Pancreas (tissue), 10 donors: ENCODE measurements at places on chromosomes 4 and X.

GRCh38 chrX:120308959-120309872 is 2.0 kb downstream of the TMEM255A start:
- H3K4me1 ChIP-seq: no peaks in the 10 kb centered on the region
- no peaks in the 10 kb centered on the region for H3K36me3 ChIP-seq
- no peak overlapping the region for H3K27ac ChIP-seq
- DNase-seq: peak; percentile 51
- no peak overlapping the region for H3K4me3 ChIP-seq

DNA sequence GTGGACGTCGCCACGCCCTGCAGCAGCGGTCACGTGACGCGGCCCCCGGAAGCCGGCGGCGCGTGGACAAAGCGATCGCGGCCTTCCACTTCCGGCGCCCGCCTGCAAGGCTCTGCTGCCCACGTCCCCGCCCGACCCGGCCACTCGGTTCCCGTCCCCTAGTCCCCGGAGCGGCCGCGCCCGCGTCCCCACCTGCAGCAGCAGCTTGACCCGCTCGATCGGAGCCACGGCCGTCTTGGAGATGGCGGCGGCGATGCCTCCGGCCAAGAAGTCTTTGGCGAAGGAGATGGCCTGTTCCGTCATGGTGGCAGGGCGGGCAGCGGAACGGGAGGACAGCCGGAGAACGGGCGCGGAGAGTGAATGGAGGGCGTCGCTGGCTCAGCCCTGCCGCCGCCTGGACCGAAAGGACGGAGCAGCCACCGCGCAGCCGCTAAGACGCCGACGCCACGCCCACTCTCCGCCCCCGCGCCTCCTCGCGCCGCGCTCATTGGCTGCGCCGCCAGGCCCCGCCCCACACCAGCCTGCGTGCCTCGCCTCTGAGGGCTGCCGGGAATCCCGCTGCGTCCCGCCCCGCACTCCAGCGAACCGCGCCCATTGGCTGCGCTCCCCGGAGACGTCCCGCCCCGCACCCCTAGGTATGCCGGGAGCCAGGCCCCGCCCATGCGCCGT is at the start of gene SLC25A6:
SLC25A6 (minus strand) TSS at position 407 of the 669 bp plus-strand sequence; CDS start at position 303, 104 bp downstream.
- H3K4me1 ChIP-seq: peaks cover 16% of the 10 kb centered on the region
- H3K27ac ChIP-seq: peak within 1 kb of the TSS; percentile 92
- H3K27me3 ChIP-seq: no peaks in the 10 kb centered on the region
- H3K36me3 ChIP-seq: peaks cover 35% of the 10 kb centered on the region
- DNase-seq: peak; percentile 99

DNA sequence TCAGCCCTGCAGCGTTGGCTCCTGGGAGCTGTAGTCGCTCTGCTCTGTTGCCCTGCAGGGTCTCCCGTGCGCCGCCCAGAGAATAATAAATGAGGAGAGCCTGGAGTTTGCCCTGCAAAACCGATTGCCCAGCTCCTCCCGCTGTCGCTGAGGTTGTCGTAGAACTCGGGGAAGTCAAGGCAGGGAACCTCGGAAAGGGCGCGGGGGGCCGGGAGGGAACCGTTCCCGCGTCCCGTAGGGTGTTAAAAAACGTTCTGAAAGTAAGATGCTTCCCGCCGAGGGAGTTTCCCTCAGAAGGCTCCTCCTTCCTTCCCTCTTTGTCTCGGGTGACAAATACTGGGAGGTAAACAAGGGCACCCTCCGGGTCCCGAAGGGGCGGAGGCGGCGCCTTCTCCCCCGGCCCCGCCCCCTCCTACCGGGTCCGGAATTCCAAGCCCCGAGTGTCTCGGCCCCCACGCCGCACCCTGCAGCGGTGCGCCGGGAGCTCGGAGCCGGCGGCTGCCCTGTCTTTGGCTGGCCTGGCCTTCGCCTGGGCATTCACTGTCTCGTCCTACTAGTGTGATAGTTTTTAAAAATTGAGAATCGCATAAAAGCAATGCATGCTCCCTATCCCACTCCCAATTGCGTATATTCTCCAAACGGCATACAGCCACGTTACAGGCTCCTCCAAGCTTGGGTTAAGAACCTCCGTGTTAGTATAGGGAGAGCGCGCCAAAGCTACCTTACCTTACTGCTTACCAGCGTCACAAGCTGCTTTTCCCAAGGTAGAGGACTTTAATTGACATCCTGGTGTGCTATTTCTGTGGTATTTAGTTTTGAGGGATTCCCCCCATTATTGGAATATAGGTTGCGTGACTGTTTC is 964 bp upstream of the HMGB2 start:
- H3K27me3 ChIP-seq: no peaks in the 10 kb centered on the region
- H3K36me3 ChIP-seq: no peaks in the 10 kb centered on the region
- H3K27ac ChIP-seq: peak overlapping the region; percentile 84
- H3K4me3 ChIP-seq: peak overlapping the region; percentile 58

DNA sequence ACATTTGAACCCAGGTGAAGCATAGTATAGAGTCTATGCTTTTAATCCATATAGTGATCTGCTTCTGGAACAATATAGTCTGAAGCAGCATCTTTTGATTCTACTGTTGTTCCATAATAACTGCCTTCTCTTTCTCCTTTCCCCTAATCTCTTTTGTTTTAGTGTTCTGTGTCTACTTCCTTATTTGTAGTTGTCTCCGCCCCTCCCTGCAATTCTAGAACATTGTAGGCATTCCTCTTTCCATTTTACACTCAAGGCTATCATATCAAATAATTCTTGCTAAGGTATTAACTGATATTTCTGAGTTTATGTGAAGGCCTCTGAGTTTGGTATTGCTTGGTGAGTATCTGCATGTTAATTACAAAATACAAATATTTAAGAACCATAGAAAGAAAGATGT is 11.6 kb downstream of the BLTP1 start:
- no peaks in the 10 kb centered on the region for H3K27me3 ChIP-seq
- H3K36me3 ChIP-seq: no peaks in the 10 kb centered on the region
- DNase-seq: no peak
- no peak overlapping the region for H3K27ac ChIP-seq

DNA sequence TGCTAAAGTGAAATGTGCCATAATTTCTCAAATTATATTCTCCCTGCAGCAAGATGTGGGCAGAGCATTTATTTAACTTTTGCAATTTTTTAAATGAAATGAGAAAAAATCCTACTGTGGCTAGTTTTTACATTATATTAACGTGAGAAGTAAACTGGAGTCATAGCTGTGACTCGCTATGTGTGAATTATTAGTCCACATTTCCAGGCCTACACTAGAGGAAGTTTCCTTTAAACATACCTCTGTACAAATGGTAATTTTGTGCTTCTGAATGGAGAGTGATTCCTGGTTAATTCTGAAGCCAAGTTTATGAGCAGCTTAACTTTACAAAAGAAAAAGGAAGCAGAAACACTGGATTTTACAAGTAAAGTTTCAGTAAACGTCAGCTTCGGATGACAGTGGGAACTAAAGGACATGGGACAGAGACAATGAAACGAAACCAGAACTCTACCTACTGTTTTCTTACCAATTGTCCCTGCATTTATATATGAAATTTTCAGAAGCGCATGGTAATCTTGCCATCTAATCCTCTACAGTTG is 72.4 kb downstream of the FBXO8 start:
- peaks cover 6% of the 10 kb centered on the region for H3K4me1 ChIP-seq
- no peak overlapping the region for H3K27ac ChIP-seq
- H3K36me3 ChIP-seq: no peaks in the 10 kb centered on the region

DNA sequence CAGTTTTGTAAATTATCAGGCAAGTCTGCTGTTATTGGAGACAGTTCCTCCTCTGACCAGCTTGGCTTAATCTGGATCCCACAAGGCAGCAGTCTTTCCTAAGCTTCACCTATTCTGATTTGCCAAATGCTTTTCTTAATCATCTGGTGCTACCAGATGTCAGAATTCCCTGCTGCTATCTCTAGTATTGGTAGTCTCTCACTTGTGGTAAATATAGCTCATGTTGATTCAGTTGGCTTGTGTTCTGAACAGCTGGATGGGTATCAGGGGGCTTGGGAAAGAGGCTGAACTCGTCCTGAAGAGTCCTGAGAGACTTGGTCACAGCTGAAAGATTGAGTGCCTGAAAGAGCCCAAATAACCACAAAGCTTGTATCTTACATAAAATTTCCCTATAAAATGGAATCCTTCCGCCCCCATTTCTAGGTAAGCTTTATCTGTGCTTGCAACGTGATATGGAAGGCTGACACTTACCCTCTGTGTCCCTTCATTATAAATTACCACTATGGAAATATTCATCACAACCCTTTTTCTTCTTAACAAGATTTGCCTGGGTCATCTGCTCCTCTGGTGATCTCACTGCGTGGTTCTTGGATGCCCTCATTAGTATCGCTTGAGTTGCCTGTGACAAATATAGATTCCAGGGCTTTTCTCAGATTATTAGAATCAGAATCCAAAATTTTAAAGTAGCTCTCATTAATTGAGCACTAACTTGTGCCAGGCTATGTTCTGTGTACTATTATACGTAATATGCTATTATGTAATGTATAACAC is 104.1 kb upstream of the GPRIN3 start:
- no peaks in the 10 kb centered on the region for H3K27me3 ChIP-seq
- no peak overlapping the region for H3K27ac ChIP-seq
- no peaks in the 10 kb centered on the region for H3K36me3 ChIP-seq
- peaks cover 19% of the 10 kb centered on the region for H3K4me1 ChIP-seq
- no peak overlapping the region for H3K4me3 ChIP-seq
